ENCODE measurements at places on chromosomes 7 and 10.

GRCh38 chr7:105521027-105521716 is 899 bp downstream of the PUS7 start:
- no peaks in the 10 kb centered on the region for H3K36me3 ChIP-seq
- H3K4me3 ChIP-seq = peak overlapping the region; percentile 44
- no peaks in the 10 kb centered on the region for H3K27me3 ChIP-seq
- DNase-seq = no peak
- H3K27ac ChIP-seq = no peak overlapping the region
- H3K4me1 ChIP-seq = peaks cover 7% of the 10 kb centered on the region

- no peak overlapping the region for H3K27ac ChIP-seq
- H3K4me1 ChIP-seq = peaks cover 3% of the 10 kb centered on the region
- H3K36me3 ChIP-seq = no peaks in the 10 kb centered on the region
- no peak overlapping the region for H3K4me3 ChIP-seq
Observed at GRCh38 chr7:450741-451140, 68.9 kb downstream of the PDGFA start.

DNA sequence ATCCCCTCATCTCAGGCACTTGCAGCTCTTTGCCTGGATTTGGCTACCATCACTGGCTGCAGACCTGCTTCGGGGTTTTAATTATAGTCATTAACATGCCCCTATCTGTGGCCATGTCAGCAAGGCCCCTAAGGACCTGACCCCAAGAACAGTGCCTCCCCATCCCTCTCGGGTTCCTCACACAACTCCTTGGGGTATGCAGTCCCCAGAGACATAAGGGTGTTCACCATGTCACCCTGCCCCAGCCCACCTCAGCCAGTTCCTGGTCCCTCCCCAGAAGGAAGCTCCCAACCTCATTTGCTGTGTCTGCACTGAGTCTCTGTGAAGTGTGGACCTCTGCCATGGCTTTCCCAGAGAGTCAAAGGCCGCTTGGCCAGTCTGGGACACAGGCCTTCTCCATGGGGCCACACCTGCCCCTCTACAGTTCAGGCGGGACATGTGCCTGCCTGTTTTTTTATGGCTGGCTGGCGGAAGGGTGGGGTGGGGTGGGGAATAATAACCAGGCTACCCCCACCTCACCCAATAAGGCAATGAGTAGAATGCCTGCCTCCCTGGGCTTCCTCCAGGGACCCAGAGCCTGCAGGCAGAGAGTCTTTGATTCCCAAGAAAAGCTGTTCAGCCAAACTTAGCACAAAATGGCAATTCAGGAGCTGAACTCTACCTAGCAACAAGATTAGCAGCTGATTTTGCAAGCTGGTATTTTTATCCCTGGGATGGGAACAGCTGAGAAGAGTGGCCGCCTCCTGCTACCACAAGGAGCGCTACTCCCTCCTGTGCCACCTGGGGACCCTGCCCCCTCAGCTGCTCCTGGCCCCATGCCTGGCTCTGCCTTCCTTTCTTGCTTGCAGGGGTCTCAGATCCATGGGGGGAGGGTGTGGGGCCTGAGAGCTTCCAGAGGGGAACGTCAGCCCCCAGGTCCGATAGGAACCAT is 23.7 kb upstream of the CAMK2B start:
- no peaks in the 10 kb centered on the region for H3K4me1 ChIP-seq
- no peak for DNase-seq
- peaks cover 4% of the 10 kb centered on the region for H3K27me3 ChIP-seq
- H3K36me3 ChIP-seq = no peaks in the 10 kb centered on the region
- no peak overlapping the region for H3K27ac ChIP-seq
- H3K4me3 ChIP-seq = no peak overlapping the region

DNA sequence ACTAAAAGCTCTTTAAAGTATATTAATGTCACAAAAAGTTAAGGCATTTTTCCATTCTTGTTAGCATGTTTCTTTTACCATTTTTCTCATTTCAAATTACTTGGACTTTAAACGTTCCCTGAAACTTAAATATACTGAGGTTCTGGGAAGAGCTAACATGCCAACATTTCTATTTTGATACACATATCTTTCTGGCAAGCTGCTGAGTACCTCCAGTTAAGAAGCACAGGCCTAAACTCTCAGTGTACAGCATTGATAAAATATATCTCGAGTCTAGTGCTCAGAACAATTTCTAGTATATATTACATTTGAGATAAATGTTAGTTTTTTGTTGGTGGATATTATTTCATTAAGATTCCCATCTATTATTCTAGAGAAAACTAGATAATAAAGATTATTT is 612.9 kb upstream of the KCND2 start:
- H3K27ac ChIP-seq = no peak overlapping the region
- DNase-seq = no peak
- no peak overlapping the region for H3K4me3 ChIP-seq
- H3K27me3 ChIP-seq = no peaks in the 10 kb centered on the region
- H3K36me3 ChIP-seq = no peaks in the 10 kb centered on the region
- H3K4me1 ChIP-seq = no peaks in the 10 kb centered on the region

DNA sequence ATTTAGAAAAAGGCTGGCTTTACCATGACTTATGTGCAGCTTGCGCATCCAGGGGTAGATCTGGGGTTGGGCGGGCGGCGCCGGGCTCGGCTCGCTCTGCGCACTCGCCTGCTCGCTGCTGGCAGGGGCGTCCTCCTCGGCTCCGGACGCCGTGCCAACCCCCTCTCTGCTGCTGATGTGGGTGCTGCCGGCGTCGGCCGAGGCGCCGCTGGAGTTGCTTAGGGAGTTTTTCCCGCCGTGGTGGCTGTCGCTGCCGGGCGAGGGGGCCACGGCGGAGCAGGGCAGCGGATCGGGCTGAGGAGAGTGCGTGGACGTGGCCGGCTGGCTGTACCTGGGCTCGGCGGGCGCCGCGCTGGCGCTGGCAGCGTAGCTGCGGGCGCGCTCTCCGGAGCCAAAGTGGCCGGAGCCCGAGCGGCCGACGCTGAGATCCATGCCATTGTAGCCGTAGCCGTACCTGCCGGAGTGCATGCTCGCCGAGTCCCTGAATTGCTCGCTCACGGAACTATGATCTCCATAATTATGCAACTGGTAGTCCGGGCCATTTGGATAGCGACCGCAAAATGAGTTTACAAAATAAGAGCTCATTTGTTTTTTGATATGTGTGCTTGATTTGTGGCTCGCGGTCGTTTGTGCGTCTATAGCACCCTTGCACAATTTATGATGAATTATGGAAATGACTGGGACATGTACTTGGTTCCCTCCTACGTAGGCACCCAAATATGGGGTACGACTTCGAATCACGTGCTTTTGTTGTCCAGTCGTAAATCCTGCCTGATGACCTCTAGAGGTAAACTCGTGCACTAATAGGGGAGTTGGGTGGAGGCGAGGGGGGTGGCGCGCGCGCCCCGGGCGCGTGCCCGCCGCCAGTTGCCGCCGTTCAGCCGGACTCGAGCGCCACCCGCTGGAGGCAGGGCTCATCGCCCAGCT is at the start of gene HOXA5:
TSS of gene HOXA5 (minus strand) at position 659 of the 927 bp plus-strand sequence. CDS start at position 585, 74 bp downstream.
- peaks cover 27% of the 10 kb centered on the region for H3K27me3 ChIP-seq
- H3K4me1 ChIP-seq = peaks cover 11% of the 10 kb centered on the region
- H3K27ac ChIP-seq = no peak within 1 kb of the TSS
- no peaks in the 10 kb centered on the region for H3K36me3 ChIP-seq
- DNase-seq = no peak
- H3K4me3 ChIP-seq = no peak within 1 kb of the TSS

- H3K27ac ChIP-seq = no peak overlapping the region
- peaks cover 16% of the 10 kb centered on the region for H3K4me1 ChIP-seq
- DNase-seq = peak; percentile 63
- peaks cover 37% of the 10 kb centered on the region for H3K27me3 ChIP-seq
- peak overlapping the region; percentile 40 for H3K4me3 ChIP-seq
Observed at GRCh38 chr10:133335246-133336117, 1.2 kb downstream of the CALY start.

DNA sequence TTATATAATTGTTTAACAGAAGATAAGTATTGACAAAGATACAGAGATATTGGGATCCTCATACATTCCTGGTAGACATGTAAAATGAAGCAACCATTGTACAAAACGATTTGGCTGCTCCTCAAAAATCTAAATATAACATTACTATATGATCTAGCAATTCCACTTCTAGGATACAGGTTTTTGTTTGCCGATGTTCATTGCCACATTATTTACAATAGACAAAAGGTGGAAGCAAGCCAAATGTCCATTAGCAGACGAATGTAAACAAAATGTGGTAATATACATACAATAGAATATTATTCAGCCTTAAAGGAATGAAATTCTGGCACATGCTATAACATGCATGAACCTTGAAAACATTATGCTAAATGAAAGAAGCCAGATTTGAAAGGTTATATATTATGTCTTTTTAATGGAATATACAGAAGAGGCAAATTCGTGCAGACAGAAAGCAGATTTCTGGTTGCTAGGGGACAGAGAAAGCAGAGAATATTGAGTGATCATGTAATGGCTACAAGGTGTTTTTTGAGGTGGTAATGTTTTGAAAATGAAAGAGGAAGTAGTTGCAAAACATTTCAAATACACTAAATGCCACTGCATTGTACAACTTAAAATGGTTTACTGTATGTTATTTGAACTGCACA is 44.9 kb downstream of the POLR1F start:
- H3K27ac ChIP-seq = no peak overlapping the region
- no peak for DNase-seq
- H3K36me3 ChIP-seq = no peaks in the 10 kb centered on the region
- H3K4me3 ChIP-seq = no peak overlapping the region
- H3K27me3 ChIP-seq = no peaks in the 10 kb centered on the region

DNA sequence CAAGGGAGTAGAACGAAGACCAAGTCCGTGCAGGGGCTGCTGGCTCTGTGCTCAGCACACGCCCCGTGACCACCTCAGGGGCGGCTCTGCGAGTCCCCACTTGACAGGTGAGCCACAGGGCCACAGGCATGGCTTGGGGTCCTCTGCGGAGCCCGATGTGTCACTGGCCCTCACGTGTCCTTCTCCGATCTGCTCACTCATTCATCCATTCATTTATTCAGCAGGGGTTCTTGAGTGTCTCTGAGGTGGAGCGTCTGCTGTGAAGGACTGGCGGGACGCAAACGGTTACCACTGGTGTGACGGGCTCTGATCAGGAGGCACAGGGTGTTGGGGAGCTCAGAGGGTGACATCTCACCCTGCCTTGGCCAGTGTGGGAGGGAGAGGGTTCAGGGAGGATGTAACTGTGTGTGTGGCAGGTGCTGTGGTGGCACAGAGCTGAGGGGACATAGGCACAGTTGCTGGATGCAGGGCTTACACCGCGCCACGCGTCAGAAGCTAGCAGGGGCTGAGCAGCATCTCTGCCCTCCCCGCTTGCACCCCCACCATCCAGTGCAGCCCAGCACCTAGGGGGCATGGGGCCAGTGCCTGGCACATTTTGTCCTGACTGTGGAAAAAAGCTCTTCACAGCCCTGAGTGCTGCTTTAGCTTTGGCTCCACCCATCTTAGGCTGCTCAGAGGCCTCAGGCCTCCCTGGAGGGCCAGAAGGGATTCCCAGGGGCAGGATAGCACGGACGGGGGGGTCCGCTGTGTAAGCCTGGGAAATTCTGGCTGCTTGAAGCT is 116.8 kb downstream of the LHPP start:
- DNase-seq = no peak
- no peaks in the 10 kb centered on the region for H3K27me3 ChIP-seq
- no peaks in the 10 kb centered on the region for H3K36me3 ChIP-seq
- H3K4me1 ChIP-seq = no peaks in the 10 kb centered on the region
- no peak overlapping the region for H3K27ac ChIP-seq
- H3K4me3 ChIP-seq = no peak overlapping the region

DNA sequence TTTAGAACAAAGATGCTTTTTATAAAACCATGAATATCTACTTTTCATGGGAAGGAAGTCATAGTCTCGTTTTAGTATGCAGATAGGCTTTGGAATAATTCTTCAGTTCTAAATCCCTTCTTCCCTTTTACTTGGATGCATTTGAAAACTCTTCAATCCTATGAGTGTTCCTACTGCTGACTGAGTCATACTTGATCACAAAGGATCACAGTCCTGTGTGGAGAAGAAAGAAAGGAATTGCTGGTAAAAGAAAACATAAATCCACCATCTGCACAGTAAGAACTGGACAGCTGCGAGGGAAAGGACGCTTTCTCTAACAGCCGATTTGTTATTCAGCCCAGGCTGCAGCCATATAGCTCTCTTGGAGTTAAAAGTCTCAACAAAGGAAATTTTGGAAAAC is 209.9 kb downstream of the SEMA3E start:
- H3K27me3 ChIP-seq = no peaks in the 10 kb centered on the region
- H3K4me1 ChIP-seq = no peaks in the 10 kb centered on the region
- H3K27ac ChIP-seq = no peak overlapping the region

DNA sequence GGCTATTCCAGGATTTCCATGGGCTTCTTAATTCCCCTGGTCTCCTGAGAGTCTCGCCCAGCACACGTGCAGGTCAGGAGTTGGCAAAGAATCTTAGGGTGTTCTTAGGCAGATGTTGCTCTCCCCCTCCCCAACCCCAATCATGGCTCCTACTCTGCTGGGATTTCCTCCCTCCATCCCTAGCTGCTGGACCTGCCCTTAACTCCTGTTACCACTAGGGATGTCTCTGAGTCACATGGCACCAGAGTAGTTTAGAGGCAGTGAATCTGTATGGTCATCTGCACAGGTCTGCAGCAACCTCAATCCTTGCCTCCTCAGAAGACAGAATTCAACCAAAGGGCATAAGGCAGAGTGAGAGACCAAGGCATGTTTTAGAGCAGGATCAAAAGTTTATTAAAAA is 51.8 kb upstream of the CHST3 start:
- H3K27me3 ChIP-seq = no peaks in the 10 kb centered on the region
- H3K36me3 ChIP-seq = no peaks in the 10 kb centered on the region
- H3K27ac ChIP-seq = no peak overlapping the region
- peaks cover 10% of the 10 kb centered on the region for H3K4me1 ChIP-seq

DNA sequence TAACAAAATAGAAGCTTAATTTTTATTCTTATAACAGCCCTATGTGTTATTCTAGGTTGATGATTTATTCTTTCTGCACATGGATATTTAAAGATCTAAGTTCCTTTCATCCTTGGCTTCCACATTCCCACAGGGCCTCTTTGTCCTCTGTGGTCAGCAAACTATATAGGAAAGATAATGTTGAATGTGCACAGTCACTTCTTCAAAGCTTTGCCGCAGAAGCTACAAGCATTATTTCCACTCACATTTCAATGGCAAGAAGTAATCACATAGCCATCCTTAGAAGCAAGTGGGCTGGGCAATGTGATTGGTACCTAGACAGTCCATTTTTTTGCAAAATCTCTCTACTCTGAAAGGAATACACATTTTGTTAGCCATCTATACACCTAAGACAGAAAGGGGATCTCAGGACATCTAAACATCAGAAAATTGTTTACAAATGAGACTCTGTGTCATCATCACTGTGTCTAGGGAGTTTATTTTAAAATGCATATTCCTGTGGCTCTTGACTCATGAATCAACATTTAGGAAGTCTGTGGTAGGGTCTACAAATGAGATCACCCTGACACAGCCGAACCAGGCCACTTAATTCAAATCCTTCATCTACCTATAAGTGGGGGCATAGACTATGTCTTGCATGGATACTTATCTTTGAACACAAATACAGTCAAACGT is 1060.5 kb downstream of the XPNPEP1 start:
- DNase-seq = no peak
- H3K4me3 ChIP-seq = no peak overlapping the region
- H3K27me3 ChIP-seq = no peaks in the 10 kb centered on the region

- H3K4me3 ChIP-seq = no peak overlapping the region
- no peaks in the 10 kb centered on the region for H3K27me3 ChIP-seq
- no peak for DNase-seq
- no peak overlapping the region for H3K27ac ChIP-seq
Observed at GRCh38 chr10:76301950-76302349, 870.5 kb downstream of the LRMDA start.

- H3K36me3 ChIP-seq = no peaks in the 10 kb centered on the region
- no peak overlapping the region for H3K4me3 ChIP-seq
- no peak overlapping the region for H3K27ac ChIP-seq
- DNase-seq = no peak
Observed at GRCh38 chr10:29501692-29502091, 133.1 kb downstream of the SVIL start.

- no peak overlapping the region for H3K4me3 ChIP-seq
- H3K4me1 ChIP-seq = no peaks in the 10 kb centered on the region
- H3K36me3 ChIP-seq = no peaks in the 10 kb centered on the region
- DNase-seq = no peak
- H3K27ac ChIP-seq = no peak overlapping the region
Observed at GRCh38 chr10:1654247-1654646, 83.1 kb downstream of the ADARB2 start.
